ENCODE measurements at places on chromosomes 7 and 10.
A peak's percentile ranks its signal among the peaks of the same experiment; 100 is the strongest.

- DNase-seq: no peak
These were observed 77.3 kb downstream of the SEMA3A start for GRCh38 chr7:84117304-84117703.

DNA sequence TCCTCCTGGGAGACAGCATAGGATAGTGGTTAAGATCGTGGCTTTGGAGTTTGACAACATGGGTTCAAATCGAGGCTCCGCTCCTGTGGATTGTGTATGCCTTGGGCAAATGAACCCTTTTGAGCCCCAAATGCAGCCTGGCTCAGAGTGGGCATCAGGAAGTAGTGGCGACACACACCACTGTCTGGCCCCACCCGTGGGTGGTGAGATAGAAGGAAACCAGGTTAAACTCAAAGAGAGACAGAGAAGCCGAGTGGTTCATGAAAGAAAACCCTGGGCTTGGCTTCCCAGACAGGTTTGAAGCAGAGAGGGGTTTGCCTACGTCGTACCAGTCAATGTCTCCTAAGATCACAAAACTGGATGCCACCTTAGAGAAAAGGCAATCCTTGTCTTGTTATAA, 57.7 kb downstream of the PRTFDC1 start:
- DNase-seq: no peak

DNA sequence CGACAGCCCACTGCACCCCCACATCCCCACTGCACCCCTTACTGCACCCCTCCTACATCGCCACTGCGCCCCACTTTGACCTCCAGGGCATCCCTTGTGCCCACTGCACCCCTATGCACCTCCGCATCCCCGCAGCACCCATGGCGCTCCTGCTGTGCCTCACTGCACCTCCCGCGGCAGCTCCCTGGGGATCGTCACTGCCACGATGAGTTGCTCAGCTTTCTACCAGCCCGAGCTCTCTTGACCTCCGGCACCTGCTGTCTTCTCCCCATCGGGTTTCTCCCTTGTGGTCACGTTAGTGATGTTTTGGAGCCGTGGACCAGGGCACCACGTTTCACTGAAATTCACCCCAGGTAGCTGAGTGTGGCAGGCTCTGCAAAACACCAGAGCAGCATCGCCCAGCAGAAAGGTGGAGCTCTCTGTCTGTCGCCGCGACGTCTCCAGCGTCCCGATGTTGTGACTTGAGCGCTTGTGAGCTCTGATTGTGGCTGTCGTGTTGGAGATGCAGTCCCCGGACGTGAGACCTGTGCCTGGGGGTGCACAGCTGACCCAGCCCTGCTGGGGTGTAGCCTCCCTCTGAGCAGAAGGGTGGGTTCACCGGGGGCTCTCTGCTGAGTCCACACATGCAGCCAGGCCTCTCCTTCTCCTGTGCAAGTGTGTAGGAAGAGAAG, 147.7 kb downstream of the DNAJB6 start:
- no peak for DNase-seq

GRCh38 chr7:40033826-40034225, 83.8 kb downstream of the CDK13 start:
- no peak for DNase-seq

- no peak for DNase-seq
These were observed 40.0 kb downstream of the MCU start for GRCh38 chr10:72731916-72732419.

GRCh38 chr10:130244031-130244927, 108.1 kb downstream of the GLRX3 start:
- DNase-seq: no peak

DNA sequence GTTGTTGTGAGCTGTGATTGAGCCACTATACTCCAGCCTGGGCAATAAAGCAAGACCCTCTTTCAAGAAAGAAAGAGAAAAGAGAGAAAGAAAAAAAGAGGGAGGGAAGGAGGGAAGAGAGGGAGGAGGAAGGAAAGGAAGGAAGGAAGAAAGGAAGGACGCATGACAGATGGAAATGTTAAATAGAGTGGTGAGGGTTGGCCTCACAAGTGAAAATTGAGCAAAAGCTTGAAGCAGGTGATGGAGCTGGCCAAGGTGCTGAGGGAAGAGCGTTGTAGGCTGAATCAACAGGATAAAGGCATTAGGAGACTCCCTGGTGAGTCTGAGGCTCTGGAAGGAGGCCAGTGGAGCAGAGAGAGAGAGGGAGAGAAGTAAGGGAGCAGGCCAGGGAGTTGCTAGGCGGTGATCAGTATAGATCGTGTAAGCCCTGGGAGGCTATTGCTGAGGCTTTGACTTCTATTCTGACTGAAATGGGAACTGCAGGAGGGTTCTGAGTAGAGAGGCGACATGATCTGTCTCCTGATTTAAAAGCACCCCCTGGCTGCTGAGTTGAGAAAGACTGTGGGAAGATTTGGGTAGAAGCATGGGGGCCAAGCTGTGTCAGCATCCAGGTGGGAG, 26.5 kb upstream of the TMEM248 start:
- no peak for DNase-seq

DNA sequence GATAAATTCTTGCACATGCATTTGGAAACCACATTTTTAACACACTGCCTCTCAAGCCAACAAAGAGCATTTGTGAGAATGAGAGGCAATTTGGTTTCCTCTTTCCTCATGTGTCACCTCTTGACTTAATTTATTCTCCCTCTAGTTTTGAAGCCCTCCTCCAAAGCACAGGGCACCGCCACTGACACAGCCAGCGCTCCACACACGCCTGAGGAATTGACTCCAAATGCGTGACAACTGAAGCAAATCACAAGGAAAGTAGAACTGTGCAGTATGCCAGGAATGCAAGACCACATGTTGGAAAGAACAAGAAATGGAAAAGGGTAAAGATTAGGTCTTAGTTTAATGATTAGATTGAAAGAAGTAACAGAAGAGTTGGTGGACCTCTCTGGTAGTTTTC, 173.3 kb downstream of the LSM5 start:
- no peak for DNase-seq

GRCh38 chr7:159130199-159130775, 14.4 kb downstream of the VIPR2 start:
- no peak for DNase-seq

DNA sequence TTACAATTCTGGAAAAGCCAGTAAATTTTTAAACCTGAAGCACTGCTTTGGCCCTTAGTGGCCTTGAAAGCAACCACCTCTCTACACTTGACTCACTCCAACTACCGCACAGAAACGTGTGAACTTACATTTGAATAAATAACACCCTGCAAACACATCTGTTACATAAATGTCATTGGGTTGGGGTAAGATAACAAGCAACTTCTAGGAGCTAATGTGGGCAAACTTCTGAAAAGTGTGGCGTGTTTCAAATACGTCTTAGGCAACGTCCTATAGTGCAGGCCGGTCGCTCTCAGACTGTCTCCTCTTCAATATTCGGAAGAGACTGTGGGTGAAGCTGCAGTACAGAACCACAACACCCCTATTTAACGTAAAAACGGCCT, 474 bp downstream of the ORC5 start:
- DNase-seq: no peak

GRCh38 chr7:27546610-27547009, 116.1 kb downstream of the HIBADH start:
- no peak for DNase-seq

DNA sequence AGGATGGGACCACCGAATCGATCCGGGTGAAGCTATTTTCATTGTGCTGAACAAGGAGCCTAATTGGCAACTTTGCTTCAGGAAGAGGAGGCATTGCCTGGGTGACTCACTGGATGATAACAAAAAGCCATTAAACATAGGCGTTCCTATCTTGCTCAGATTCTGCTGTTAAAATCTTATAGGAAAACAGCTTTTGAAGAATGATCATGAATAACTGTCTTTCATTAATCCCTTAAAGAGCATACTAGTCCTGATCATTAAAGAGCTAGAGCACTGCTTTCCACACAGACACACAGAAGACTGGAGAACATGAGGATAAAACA, 174.2 kb upstream of the IMMP2L start:
- DNase-seq: no peak

- DNase-seq: no peak
These were observed 4.7 kb downstream of the LRRC4 start for GRCh38 chr7:128026551-128026950.

DNA sequence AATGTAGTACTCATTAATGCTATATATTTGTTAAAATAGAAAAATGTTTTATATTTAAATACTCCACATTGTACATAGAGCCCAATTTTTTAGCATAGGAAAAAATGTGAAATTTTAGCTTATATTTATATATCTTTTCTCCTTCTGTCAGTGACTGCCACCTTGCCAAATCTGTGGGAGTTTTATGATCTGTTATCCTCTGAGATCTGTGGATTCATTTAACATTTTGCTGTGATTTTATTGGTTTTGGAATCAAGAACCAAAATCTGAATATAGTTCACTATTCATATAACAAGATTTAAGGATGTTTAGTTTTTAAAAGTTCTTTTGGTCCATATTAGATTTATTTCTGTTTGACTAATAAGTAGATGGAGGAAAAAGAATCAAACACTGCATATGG, 127.9 kb downstream of the PPP1R9A start:
- DNase-seq: no peak

DNA sequence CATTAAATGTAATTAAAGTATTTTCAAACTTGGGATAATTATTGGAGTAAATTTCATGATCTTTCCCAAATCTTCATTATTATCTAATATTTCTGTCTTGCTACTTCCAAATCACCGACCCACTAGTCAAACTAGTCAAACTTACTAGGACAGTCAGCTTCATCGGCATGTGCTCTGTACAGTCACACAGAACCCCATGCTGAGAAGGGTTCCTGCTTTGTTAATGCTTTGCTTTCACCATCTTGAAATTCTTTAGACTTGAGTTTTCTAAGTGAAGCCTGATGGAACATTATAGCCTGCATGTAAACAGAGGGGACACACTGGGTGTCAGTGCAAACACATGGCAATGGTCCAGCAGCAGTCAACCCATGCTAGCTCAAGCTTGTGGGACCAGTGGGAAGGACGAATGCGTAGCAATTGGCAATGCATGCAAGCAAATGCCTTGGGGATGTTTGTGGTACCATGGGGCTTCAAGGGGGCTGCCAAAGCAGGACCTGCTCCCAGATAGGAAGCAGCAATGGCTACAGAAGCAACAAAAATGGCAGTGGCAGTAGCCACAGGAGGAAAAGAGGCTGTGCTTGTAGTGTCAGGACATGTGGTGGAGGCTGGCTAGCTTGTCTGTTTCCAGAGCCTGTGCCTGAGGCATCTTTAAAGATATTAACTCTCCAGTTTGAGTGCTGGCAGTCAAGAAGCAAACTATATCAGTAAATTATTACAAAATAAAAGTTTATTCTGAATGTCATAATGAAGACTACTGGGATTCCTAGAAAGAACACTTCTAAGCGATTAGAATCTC, 441.1 kb upstream of the SEMA3D start:
- DNase-seq: peak; percentile 34

DNA sequence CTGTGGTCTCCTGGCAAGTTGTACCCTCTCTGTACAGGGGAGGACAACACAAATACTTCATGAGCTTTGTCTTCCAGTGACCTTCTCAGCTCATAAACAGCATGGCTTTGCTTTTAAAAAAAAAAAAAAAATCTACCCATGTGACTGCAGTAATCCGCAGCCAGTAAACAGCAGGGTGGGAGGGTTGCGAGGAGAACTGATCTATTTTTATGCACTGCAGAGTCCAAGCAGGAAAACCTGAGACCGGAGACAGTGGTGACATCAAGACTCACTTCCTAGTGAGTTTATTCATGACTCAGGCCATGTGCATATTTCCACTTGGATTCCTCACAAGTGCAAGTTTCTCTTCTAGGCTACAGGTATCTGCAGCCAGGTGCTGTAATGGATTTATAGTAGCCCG, 127.9 kb downstream of the NRF1 start:
- no peak for DNase-seq

DNA sequence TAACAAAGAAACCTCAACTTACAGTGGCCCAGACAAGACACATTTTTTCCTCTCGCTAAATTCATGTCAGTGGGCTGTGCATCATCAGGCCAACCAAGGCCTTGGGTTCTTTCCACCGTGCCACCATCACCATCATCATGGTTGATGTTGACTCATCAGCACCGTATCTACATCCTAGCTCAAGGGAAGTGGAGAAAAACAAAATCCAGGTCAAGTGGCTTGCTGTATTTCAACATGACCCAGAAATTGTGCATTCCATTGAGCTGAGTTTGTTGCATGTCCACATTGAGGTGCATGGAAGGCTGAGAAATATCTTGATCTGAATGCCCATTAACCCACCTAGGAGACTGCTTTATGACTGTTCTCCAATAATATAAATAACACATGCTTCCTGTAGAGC, 312.4 kb upstream of the CDC14C start:
- DNase-seq: no peak

DNA sequence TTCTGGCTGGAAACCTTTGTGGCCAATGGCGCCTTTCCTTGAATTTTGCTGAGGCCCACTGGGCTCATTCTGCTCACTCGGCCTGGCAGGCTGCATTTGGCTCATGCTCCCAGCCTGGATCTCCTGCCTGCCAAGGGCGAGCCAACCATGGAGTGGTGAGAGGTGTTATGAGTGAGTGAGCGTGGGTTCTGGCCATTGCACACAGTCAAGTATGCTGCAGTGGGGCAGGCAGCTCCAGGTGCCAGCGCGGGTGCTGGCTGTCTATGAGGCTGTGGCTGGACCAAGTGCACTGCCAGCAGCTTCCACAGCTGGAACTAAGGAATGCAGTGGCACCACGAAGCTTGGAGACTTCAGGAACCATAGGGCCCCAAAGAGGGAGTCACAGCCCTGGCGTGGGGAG, 42.2 kb upstream of the TUBB8 start:
- DNase-seq: no peak

DNA sequence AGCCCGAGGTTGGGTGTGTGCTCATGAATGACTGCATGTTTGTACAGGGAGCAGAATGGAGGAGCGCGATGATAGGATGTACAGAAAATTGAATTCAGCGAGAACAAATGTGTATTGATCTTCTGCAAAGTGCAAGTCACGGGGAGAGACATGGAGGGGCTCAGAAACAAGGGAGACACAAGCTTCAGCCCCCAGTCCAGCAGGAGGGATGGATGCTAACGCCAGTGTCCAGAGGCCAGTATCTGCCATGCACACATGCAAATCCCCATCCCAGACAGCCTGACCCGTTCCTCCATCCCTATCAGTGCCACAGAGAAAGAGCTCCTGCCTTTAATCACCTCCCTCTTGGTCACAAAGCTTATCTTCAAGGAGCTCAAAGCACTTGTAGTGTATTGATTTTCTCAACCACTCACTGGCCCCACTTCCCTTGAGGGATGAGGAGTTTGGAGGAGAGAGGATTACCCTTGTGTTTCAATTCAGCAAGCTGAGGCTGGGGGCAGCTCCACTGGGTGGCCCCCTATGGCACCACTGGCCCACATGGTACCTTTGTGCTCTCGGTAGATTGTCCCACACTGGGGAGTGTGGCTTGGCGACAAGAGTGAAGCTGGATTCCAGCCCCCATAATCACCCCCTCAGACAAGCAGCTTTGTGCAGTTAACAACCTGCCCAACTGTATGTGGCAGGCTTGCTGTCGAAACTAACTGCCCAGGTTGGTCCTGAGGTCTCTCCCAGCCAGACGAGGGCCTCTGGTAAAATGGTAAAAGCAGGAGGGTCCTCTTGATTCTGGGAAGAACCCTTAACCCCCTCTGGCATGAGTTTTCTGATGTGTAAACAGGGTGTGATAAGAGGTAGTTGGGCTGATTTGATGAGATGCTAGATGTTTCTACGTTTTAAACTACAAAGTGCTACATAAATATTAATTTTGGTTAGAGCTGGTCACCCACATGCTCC, 151.6 kb upstream of the UNC5B start:
- no peak for DNase-seq

GRCh38 chr7:21911341-21911875, 34.3 kb downstream of the CDCA7L start:
- DNase-seq: no peak

Measured in NCI-H2081 (cell line).